GM12891 (cell line): ENCODE measurements at places on chromosomes 7 and 10.

DNA sequence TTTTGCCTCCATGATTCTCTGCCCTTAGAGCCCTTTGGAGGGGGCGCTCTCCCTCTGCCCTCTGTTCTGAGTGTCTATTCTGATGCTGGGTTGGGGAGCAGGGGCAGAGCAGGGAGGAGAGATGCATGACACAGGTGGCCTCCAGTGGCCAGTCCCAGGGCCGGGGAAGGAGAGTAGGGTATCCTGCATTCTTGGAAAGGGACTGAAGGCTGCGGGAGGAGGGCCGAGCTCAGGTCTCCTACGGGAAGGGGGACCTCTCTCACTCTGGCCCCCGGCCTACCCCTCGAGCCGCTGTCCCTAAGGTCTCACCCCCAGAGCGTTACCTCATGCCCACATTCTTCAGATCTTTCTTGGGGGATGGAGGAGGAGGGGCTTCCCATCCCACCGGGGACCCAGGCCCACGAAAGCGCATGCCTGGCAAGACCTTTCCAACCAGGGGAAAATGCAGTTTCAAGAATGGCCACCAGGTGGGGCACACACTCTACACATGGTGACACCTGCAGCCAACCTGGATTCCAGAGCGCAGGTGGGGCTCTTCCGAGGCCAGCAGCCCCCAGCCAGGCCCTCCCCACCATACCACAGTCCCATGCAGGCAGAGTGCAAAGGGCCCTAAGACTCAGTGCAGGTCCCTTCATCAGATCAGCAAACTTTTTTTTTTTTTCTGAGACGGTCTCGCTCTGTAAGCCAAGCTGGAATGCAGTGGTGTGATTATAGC lies 86.4 kb downstream of the MYL10 start:
- DNase-seq, result peak; percentile 67

DNA sequence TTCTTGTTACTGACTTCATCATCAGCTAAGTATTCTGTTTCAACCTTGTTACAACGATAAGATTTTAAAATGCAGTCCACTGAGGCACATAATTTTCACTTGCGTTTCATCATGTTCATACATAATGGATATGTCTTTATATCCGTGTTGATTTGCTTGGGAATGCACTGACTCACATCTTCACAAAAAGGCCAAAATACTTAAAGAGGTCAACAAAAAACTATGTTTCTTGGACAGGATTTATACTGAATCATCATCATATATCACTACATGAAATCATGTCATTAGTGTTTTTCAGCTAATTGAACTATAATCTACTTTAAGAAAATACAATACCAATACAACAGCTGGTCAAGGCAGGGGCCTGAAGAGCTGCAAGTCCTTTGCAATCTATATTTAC lies 324.5 kb upstream of the KLF6 start:
- no peak for DNase-seq

GRCh38 chr7:150855476-150856302 lies 3.4 kb downstream of the AOC1 start:
- no peak for DNase-seq

DNA sequence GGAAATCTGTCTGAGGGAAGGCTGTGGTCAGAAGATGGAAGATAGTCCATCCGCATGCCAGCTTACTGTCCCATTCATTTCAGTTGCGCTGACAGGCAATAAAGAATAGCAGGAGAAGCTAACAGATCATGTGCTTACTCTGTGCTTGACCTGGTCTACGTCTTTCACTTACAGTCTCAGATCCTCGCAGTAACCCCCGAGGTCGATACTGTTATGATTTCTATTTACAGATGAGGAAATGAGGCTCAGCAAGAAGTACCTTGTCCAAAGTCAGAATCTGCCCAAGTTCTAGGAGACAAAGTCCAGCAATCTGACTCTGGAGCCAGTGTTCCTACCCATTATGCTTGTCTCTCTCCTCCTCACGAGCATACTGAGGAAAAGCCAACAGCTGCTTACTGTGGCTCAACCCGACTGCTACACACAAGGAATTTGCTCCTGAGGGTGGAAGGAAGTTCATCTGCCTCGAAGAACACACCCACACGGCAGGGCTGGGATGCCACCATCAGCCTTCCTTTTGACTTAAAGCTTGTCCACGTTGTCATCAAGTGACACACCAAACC lies 74.2 kb downstream of the MINPP1 start:
- DNase-seq, result no peak

GRCh38 chr7:30255064-30255769 lies 29.2 kb upstream of the ZNRF2 start:
- DNase-seq, result no peak
